ENCODE measurements at places on chromosomes 6 and 20.

- DNase-seq = peak; percentile 75
These were observed 188.6 kb downstream of the DTNBP1 start for GRCh38 chr6:15474196-15474595.

GRCh38 chr20:46176739-46177378, 58.7 kb downstream of the CD40 start:
- no peak for DNase-seq

DNA sequence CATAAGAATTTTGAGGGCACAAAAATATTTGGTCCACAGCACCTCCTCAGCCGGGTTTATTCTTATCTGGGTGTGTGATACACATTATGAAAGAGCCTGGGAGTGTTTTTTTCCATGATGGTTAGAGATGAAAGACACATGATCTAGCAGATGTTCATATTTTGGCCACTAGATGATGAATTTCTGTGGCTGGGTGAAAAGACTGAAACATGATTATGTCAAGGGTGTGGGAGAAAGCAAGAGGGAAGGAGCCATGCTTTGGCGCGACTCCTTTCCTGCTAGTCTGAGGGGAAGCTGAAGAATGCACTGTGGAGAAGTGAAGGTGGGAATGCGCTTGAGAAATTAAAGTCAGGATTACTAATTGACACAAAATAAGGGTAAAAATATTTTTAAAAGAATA, 102.3 kb downstream of the SH3BGRL2 start:
- DNase-seq = no peak

- DNase-seq = no peak
These were observed 31.8 kb upstream of the MAFB start for GRCh38 chr20:40720826-40721225.

GRCh38 chr6:133040094-133040802, 200.9 kb upstream of the EYA4 start:
- peak; percentile 36 for DNase-seq

- no peak for DNase-seq
These were observed 95.7 kb downstream of the TULP4 start for GRCh38 chr6:158408013-158408412.

DNA sequence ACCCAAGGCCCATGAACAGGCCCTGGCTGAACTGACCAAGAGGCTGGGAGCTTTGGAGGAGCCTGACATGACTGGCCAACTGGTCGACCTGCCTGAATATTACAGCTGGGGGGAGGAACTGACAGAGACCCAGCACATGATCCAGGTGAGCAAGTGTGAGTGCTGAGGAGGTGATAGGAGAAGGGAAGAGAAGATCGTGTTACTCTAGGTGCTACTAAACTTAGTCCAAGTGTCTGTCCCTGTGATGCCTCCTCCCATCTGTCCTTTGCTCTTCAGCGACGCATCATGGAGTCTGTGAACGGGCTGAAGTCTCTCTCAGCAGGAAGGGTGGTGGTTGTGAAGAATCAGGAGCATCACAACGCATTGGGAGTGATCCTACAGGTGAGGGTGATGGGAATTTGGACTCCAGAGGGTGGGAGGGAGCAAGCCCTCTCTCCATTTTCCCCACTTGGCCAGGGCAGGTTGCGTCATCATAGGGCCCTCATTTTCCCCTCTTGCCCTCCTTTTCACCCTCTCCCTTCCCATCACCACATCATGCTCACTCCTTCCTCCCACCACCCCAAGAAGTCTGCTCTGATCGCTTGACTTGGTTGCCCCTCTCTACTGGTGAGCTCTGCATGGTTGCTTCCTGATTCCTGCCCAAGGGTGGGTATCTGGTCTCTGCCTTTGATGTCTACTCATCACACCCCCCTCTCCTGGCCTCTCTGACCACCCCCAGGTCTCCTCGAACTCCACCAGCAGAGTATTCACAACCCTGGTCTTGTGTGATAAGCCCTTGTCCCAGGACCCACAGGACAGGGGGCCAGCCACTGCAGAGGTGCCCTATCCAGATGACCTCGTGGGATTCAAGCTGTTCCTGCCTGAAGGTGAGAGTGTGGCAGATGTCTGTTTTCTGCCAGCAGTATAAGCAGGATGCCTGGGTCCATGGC, 4.7 kb downstream of the DXO start:
- no peak for DNase-seq

DNA sequence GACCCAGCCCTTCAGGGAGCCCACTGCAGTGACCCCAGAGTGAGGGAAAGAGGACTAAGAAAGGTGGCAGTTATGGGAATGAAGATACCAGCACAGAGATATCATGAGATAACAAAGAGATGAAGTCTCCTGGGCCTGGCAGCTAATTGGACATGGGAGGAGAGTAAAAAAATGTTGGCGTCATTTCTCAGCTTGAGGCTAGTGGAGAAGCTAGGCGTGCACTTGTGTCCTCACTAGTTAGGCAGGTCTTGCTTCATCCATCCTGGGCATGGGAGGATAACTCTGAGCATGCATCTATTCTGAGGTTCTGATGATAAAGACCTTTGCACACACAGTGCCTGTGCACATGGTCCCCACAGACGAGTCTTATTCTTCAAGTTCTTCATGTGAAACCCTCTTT, 4.1 kb upstream of the GFOD1 start:
- DNase-seq = no peak

- no peak for DNase-seq
These were observed 107.8 kb downstream of the UBE3D start for GRCh38 chr6:82957868-82958245.

DNA sequence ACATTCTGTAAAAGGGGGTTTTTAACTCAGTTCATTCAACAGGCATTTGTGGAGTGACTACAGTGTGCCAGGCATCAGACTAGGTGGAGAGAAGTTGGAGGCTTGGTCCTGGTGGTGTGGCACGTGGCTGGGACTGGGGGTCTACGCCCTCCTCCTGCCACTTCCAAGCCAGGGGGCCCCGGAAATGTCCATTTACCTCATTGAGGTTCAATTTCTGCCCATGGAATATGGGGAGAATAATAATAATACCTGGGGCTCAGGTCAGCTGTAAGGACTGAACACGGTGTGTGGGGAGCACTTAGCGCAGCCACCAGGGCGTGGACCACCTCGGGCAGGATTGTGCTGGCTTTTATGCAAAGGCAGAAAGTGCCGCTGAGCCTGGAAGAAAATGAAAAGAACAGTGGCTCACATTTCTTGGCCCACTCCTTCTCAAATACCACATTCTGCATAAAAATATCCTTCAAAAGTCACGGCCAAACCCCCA, 229.4 kb downstream of the ANKRD60 start:
- no peak for DNase-seq

- no peak for DNase-seq
These were observed 385.7 kb upstream of the MMS22L start for GRCh38 chr6:97668716-97669115.

DNA sequence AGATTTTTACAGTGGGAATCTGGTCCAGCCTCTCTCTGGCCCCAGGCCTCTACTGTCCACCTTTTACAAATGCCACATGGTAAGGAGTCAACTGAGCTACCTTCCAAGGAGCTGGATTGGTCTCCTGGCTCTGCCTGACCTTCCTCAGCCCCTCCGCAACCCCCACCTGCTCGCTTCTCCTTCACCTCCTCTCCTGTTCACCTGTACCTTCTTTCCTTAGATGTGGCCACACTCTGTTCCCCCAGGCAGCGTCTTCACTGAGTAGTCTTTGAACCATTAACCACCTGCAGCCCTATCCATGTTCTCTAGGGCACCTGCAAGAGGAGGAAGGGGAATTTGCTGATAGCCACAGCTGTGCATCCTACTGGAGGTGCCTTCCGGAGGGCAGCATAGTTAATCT, 55.3 kb upstream of the DDR1 start:
- no peak for DNase-seq

DNA sequence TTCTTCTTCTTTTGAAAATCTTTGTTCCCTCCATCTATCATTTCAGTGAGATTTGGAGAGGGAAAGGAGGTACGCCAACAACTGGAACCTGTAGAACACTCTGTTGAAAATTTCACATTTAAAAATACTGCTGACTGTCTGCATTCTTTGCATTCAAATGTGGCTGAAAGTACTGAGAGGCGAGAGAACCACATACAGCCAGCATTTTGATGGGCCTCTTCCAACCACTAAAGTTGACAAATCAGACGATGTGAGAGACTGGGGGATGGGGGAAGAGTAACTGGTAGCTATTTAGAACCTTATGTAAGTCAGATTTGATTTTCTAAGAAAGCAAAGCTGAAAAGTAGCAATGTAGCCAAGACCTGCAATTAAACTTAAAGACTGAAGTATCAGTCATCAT, 77.5 kb downstream of the FKBP5 start:
- peak; percentile 62 for DNase-seq

DNA sequence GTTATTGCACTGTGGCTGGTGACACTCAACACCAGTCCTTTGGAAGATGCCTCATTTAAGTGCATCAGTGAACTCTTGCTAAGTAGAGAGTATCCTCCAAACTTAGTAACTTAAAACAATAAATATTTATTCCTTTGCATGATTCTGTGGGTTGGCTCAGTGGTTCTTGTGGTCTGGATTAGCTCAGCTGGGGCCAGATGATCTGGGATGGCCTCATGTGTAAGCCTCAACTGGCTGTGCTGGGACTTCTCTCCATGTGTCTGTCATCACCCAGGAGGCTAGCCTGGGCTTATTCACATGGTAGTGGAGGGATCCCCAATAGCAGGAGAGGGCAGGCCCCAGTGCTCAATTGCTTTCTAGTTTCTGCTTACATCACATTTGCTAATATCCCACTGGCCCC, 8.3 kb downstream of the LRRN4 start:
- peak; percentile 77 for DNase-seq

GRCh38 chr20:47406849-47407682, 50.6 kb upstream of the ZMYND8 start:
- DNase-seq = no peak

- no peak for DNase-seq
These were observed 20.3 kb downstream of the KIZ start for GRCh38 chr20:21146215-21146614.

GRCh38 chr6:151772446-151772845, 35.0 kb upstream of the ESR1 start:
- DNase-seq = no peak

DNA sequence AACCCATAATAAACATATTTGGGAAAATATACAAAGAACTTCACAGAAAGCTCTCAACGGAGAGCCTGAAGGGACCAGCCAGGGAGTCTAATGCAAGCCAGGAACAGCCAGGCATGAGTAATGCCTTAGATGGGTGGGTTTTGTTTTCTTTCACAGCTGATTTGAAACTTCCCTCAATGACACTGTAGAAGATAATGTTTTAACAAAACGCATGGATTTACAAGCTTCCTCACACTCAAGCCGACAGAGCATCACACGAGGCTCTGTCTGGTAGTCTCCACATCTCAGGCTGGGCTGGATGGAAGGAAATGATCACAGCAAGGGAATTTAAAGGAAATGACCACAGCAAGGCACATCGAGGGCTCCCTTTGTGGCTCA, 113.9 kb downstream of the GMPR start:
- no peak for DNase-seq

DNA sequence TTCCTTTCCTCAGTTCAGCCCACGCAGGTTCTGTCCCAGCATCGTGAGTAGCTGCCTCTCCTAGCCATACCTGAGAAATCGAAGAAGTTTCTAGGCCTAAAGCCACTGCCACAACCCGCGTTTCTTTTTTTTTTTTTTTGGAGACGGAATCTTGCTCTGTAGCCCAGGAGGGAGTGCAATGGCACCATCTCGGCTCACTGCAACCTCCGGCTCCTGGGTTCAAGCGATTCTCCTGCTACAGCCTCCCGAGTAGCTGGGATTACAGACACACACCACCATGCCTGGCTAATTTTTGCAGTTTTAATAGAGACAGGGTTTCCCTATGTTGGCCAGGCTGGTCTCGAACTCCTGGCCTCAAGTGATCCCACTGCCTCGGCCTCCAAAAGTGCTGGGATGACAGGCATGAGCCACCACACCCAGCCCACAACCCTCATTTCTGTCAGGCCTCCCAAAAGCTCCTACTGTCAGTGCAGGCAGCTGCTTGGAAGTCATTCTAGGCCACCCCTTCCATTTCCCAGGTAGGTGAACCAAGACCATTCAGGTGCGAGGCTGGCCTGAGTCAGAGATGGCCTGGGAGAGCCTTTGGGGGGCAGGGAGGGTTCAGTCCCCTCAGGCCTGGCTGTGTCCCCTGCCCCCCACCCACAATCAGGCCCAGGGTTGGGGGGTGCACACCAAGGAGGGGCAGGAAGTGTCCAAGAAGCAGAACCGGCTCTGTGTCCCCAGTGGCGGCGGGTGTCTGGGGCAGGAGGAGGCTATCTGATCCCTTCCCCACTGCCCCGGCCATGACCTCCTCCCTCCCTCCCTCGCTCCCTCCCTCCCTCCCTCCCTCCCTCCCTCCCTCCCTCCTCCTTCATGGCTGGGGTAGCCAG, 47.2 kb downstream of the NOL4L start:
- no peak for DNase-seq

DNA sequence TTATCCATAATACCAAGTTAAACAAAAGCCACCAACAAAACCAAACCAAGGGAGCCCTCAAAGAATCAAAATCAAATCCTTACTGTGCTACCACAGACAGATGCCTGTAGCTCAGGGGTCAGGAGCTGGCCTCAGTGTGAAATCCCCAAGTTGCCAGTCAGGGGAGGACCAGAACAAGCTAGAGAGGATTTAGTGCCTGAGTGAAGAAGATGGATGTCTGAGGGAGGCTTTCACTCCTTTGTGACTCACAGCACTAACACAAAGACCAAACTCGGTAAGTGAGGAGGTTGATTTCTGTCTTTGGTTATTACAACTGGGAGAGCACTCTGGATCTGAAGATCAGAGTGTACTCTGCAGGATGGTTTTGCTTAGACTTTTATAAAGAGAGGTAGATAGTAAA, 189.9 kb upstream of the ZNF184 start:
- no peak for DNase-seq

DNA sequence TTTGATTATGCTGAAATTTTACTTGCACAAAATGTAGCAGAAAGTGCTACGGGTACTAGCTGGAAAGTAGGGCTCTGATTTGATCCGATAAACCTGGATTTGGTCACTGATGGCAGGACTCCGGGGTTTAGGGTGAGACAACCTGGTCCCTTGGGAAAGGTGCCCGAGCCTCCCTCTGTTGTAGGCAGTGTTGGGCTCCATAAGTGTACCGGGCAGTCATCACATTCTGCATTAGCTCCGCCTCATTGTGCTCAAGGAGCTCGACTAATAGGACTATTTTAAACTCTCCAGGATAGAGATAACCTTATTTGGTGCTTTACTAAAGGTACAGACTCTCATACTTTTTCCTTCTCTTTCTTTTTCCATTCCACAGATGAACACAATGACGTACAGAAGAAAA, 117.6 kb downstream of the UTRN start:
- DNase-seq = no peak

- peak; percentile 46 for DNase-seq
These were observed 134.2 kb upstream of the BMP5 start for GRCh38 chr6:56009636-56010035.

All from M059J (cell line).